ENCODE measurements at places on chromosomes 7 and 10. TPM values are rescaled to one million over a fixed set of nuclear protein-coding genes. Genes with fewer than 3 reads are reported as not detected.

Gene NUP205
- total RNA-seq, result 37.2 TPM

Gene LBX1
- 3.3 TPM for total RNA-seq

Gene SORBS1
- 50.4 TPM for total RNA-seq

Gene LRRD1
- total RNA-seq, result 0.31 TPM

Gene SPOCK2
- total RNA-seq, result 3.7 TPM

Gene CYP2E1
- total RNA-seq, result 0.98 TPM

Gene UCMA
- total RNA-seq, result 2.6 TPM

Gene SND1
- total RNA-seq, result 91.0 TPM

- H3K36me3 ChIP-seq, result no peaks in the 10 kb centered on the region
- peaks cover 5% of the 10 kb centered on the region for H3K4me1 ChIP-seq
- no peak for DNase-seq
- H3K4me3 ChIP-seq, result no peak overlapping the region
Observed at GRCh38 chr10:47225928-47226645, 73.9 kb upstream of the GDF10 start.

- DNase-seq, result no peak
- no peaks in the 10 kb centered on the region for H3K27me3 ChIP-seq
- H3K4me3 ChIP-seq, result no peak overlapping the region
- no peak overlapping the region for H3K27ac ChIP-seq
Observed at GRCh38 chr7:117308891-117309290, 14.0 kb downstream of the WNT2 start.

- no peak overlapping the region for H3K4me3 ChIP-seq
- peak; percentile 74 for DNase-seq
- no peak overlapping the region for H3K27ac ChIP-seq
- H3K4me1 ChIP-seq, result peaks cover 11% of the 10 kb centered on the region
- H3K36me3 ChIP-seq, result no peaks in the 10 kb centered on the region
Observed at GRCh38 chr10:58651040-58651439, 138.4 kb downstream of the BICC1 start.

DNA sequence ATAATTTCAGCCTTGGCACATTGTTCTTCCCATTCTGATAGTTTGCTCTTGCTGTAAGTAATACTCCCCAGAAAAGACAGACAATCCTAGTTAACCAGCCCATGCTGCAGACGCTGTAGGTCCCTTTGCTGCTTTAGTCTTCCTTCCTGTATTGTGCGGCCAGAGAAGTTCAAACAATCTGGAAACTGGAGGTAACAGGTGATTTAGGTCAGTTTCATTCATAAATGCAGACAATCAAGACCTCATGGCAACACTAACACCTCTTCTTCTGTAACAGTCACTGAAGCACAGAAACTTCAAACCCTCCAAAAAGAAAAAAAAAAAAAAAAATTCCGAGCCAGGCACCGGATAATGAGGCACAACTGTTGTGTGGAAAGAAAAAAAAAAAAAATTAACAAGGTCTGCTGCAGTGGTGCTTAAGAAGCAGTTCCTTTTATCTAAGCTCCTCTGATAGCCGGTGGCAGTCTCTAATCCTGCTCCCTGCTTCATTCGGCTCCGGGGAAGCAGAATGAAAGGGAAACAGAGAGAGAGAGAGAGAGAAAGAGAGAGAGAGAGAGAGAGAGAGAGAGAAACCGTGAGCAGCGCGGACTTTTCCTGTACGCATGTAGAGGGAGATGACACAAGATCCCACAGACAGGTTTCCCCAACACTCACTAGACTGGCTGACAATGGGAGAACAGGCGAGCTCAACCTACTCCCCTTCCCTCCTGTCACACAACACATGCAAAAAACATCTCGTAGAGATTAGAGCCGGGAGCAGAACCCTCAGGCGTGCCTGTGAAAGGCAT is at the start of gene SEMA3A:
SEMA3A (minus strand) TSS at position 306 of the 788 bp plus-strand sequence; CDS start at position 103, 203 bp downstream.
- H3K4me1 ChIP-seq, result no peaks in the 10 kb centered on the region
- peak; percentile 92 for DNase-seq
- H3K27me3 ChIP-seq, result no peaks in the 10 kb centered on the region
- peak within 1 kb of the TSS; percentile 79 for H3K27ac ChIP-seq

DNA sequence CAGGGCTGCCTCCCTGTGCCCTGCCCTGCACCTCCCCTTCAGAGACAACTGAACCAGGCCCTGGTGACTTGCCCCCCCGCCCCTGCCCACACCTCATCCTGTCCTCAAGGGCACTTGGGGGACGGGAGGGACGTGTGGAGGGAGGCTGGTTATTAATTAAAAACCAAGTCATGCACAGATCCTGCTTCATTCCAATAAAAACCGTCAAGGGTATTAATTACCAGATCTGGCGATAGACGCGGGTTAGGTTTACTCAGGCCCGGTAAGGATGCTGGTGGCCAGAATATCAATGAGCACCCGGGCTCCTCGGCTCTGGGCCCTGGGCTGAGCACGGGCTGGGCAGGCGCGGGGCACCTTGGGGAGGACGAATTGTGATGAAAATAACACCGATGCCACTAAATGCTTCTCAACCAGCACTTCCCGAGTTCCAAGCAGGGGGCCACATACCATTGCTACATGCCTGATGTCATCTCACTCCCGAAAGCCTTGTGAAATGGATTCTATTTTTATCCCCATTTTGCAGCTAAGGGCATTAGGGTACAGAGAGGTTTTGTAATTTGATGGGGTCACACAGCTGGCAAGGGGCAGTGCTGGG is 24.5 kb upstream of the GTF2IRD1 start:
- no peak for DNase-seq
- no peaks in the 10 kb centered on the region for H3K36me3 ChIP-seq
- H3K27me3 ChIP-seq, result no peaks in the 10 kb centered on the region
- H3K4me3 ChIP-seq, result no peak overlapping the region
- peaks cover 14% of the 10 kb centered on the region for H3K4me1 ChIP-seq

- no peak overlapping the region for H3K4me3 ChIP-seq
- H3K27ac ChIP-seq, result no peak overlapping the region
- no peaks in the 10 kb centered on the region for H3K27me3 ChIP-seq
- no peaks in the 10 kb centered on the region for H3K4me1 ChIP-seq
Observed at GRCh38 chr7:111513566-111513965, 48.7 kb downstream of the IMMP2L start.

DNA sequence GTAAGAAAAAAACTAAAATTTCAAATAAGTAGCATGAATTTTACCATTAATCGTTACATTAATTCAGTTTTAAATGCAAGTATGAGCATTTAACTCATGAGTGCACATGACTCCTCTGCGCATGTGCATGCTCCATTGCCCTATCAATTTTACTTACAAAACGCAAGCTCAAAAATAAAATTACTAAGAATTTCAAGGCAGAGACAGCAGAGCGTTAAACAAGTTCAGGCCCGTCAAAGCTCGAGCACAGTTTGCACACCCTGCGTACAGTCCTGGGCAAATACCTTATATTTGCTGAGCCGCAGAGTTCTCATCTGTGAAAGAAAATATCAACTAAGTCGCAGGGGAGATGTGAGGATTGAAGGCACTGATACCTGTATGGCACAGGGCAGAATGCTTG is 373.6 kb downstream of the BBS9 start:
- DNase-seq, result no peak
- H3K27ac ChIP-seq, result no peak overlapping the region
- H3K27me3 ChIP-seq, result no peaks in the 10 kb centered on the region
- H3K4me1 ChIP-seq, result peaks cover 22% of the 10 kb centered on the region

DNA sequence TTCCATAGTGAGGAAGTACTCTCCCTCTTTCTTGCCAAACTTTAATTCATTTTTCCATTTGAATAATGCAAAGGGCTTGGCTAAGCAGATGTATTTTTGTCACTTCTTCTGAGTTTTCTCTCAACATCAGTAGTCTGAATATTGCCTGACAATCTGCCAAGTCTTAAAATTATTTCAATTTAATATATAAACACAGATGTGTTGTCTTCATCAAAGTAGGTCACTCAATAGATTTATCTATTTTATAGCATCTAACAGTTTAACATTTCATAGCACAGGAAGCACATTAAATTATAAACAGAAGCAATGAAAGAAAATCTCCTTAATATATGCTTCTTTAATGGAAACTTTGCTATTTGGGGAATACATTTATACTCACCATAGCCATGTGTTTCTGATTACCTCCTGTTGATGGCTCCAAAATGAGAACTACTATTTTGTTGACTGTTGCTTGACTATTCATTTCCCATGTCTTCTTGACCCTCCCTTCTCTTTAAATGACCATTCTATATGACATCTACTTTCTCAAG is 4.5 kb downstream of the CPED1 start:
- H3K27ac ChIP-seq, result peak overlapping the region; percentile 81
- peaks cover 15% of the 10 kb centered on the region for H3K4me1 ChIP-seq
- H3K4me3 ChIP-seq, result no peak overlapping the region
- H3K27me3 ChIP-seq, result no peaks in the 10 kb centered on the region

GRCh38 chr7:39507866-39508551 is 58.2 kb upstream of the YAE1 start:
- H3K4me3 ChIP-seq, result no peak overlapping the region
- no peak for DNase-seq

GRCh38 chr10:58557714-58558113 is 45.0 kb downstream of the BICC1 start:
- no peak for DNase-seq
- H3K4me1 ChIP-seq, result no peaks in the 10 kb centered on the region
- H3K27me3 ChIP-seq, result no peaks in the 10 kb centered on the region
- no peaks in the 10 kb centered on the region for H3K36me3 ChIP-seq

DNA sequence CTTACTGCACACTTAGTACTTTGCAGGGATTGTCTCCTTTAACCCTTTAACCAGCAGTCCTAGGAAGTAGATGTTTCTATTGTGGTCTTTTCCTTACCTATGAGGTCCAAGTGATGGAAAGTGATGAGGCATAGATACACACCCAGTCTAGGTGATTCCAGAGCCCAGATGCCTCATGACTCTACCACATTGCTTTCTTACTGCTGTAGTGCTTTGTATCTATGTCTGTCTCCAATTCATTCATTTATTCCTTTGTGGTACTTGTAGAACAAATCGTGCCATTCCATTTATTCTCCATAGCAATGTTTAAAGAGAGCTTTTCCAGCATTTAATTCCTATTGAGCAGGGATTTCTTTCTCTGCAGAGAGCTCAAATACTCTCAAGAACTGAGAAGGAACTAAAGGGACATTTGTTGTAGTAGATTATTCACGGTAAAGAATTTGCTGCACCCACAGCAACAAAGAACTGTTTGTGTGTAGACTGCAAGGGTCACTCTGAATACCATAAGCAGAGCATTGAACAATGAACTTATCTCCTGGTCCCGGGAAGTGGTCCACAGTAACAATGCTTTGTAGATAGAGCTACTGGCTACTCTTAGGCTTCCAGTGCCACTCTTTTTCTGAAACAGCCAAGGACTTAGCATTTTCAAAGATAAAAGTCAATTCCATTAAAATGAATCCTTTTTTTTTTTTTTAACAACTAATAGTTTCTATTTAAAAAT is 337.0 kb downstream of the PTEN start:
- no peak for DNase-seq
- H3K27me3 ChIP-seq, result no peaks in the 10 kb centered on the region
- no peak overlapping the region for H3K27ac ChIP-seq
- H3K36me3 ChIP-seq, result no peaks in the 10 kb centered on the region
- H3K4me3 ChIP-seq, result no peak overlapping the region
- H3K4me1 ChIP-seq, result peaks cover under 1% of the 10 kb centered on the region

GRCh38 chr7:151187409-151188251 is 580 bp upstream of the ASB10 start:
- no peak overlapping the region for H3K4me3 ChIP-seq
- peaks cover 2% of the 10 kb centered on the region for H3K27me3 ChIP-seq
- peak overlapping the region; percentile 47 for H3K27ac ChIP-seq
- no peaks in the 10 kb centered on the region for H3K36me3 ChIP-seq
- peak; percentile 38 for DNase-seq
- peaks cover 22% of the 10 kb centered on the region for H3K4me1 ChIP-seq

DNA sequence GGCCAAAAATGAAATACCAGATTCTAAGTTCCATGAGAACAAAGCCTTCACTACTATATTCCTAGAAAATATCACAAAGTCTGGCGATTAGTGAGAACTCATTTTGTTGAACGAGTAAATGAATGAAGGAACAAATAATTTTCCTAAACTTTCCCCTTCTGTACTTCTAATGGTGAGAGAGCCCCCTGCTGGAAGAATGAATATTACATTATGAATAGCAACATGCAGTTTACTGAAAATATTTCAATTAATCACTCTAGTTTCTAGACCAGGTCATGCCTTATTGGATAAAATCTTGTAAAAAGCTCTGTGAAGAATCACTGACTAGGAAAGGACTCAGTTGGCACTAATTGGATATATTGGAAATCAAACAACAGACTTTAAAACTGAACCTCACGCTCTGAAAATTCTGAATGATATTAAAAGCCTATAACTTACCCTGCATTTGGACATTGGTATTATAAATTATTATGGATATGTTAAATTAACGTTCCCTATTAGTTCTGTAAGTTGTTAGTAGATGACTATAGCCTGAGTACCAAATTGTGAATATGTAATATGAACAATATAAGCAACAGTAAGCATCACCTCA is 32.4 kb upstream of the MTPN start:
- peak; percentile 65 for DNase-seq
- no peak overlapping the region for H3K27ac ChIP-seq
- no peak overlapping the region for H3K4me3 ChIP-seq
- no peaks in the 10 kb centered on the region for H3K4me1 ChIP-seq
- no peaks in the 10 kb centered on the region for H3K36me3 ChIP-seq

DNA sequence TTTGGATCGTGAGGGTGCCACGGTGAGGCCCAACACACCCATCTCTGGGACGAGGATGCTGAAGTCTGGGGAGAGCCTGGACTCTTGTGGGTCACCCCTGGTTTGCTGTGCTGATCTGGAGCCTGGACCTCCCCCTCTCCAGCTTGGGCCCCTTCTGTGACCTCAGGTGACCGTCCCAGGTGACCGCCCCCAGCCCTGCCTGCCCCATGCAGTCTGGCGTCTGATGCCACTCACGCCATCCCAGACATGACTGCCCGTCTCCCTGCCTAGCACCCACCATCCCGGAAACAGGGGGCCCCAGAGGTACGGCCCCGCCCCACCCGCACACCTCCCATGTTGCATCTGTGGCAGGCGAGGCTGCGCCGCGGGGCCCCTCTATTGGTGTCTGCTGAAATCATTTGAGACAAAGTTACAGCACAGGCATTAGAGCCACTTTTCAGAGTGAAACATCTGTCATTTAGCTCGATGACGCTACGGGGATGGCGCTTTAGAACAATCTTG is 21.1 kb downstream of the UNCX start:
- H3K4me3 ChIP-seq, result no peak overlapping the region
- H3K27me3 ChIP-seq, result peaks cover 90% of the 10 kb centered on the region
- no peak overlapping the region for H3K27ac ChIP-seq
- no peaks in the 10 kb centered on the region for H3K36me3 ChIP-seq
- peaks cover 32% of the 10 kb centered on the region for H3K4me1 ChIP-seq
- no peak for DNase-seq

- H3K4me3 ChIP-seq, result no peak overlapping the region
- no peak for DNase-seq
- H3K4me1 ChIP-seq, result no peaks in the 10 kb centered on the region
- no peaks in the 10 kb centered on the region for H3K27me3 ChIP-seq
- peaks cover 6% of the 10 kb centered on the region for H3K36me3 ChIP-seq
Observed at GRCh38 chr10:127090138-127090537, 106.3 kb downstream of the INSYN2A start.

- DNase-seq, result no peak
- H3K4me1 ChIP-seq, result peaks cover 3% of the 10 kb centered on the region
- H3K36me3 ChIP-seq, result no peaks in the 10 kb centered on the region
- no peak overlapping the region for H3K27ac ChIP-seq
- H3K27me3 ChIP-seq, result peaks cover 15% of the 10 kb centered on the region
- H3K4me3 ChIP-seq, result no peak overlapping the region
Observed at GRCh38 chr10:78196964-78197363, 163.3 kb downstream of the RPS24 start.

Data from muscle of leg (tissue), 16 donors.